ENCODE measurements at places on chromosomes 12 and 14.

DNA sequence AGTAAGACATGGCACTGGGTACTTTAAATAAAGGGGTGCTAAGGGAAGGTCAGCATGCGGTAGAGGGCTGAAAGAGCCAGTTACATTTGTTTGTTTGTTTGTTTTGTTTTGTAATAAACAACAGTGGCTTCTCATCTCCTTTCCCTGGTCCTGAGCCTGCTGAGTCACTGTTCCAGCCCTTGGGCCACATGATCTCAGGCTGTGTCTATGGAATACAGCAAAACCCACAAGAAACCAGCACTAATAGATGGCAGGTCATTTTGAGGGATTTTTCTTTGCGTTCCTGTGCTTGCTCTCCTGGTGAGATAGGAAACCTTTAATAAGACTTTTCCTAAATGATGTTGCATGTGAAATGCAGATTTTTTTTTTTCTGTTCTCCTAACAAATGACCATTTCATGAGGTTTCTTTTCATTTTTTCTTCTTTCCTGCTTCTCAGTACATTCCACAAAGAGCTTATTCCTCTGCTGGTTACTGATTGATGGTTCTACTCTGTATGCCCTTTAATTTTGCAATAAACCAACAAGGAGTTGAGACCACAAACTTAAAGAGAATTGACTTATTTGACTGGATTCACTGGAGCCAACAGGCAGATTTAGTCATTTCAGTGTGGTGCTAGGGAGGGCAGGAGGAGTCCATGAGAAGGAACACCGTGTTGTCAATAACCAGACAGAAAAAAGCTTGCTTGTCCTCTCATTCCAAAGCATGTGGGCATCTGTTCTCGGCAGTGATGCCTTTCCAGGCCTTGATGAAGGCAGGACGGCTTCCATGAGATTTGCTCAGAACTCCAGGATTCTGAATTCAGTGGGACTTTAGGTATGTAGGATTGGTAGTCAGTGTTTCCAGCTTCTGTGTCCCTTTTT is 459.2 kb downstream of the RAD51B start:
- peak; percentile 28 for DNase-seq

DNA sequence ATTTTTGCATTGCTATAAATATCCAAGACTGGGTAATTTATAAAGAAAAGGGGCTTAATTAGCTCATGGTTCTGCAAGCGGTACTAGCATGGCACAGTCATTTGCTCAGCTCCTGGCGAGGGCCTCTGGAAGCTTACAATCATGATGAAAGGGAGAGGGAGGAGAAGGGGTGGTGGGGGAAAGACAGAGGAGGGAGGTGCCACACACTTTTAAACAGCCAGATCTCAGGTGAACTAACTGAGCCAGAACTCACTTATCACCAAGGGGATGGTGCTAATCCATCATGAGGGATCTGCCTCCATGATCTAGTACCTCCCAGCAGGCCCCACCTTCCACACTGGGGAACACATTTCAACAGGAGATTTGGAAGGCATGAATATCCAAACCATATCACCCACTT is 476.3 kb downstream of the PCNX1 start:
- DNase-seq = no peak

GRCh38 chr14:103186909-103187586 is 63.8 kb downstream of the TNFAIP2 start:
- no peak for DNase-seq

GRCh38 chr14:88137327-88137726 is 132.4 kb downstream of the GPR65 start:
- DNase-seq = no peak

DNA sequence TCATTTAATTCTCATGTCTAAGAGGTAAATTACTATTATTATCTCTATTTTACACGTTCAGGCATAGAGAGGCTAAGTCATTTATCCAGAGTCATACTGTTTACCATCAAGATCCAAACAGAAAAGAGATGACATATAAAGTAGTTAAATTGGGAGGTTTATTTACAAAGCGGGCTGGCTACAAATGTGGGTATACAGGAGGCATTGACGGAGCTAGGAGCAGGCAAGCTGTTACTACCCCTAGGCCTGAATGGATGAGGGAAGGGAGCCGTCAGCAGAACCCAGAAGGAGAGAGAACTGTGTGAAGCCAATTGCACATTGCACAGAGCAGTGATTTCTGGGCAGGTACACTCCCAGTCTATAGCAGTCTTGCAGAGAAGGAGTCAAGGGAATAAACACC is 39.8 kb downstream of the DACT1 start:
- DNase-seq = no peak
